ENCODE measurements at places on chromosomes 4 and X.

DNA sequence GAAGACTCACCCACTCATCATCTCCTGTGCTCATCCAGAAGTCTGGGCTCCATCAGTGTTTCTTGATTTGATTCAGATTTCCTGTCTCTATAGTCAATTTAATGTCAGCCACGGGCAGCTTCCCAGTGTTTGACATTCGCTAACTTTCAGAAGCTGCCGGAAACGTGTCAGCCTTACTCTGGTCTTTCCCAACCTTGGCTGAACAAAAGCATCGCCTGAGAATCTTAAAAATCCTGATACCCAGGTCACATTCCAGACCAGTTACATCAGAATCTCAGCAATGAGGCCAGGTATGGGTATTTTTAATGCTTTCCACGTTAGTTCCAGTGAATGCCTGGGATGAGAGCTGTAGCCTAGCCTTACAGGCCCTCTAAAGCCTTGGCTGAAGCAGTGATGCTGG lies 233.8 kb downstream of the FRMPD4 start:
- no peak for DNase-seq

- DNase-seq: no peak
Observed at GRCh38 chrX:110317061-110317819, 645 bp downstream of the AMMECR1 start.

DNA sequence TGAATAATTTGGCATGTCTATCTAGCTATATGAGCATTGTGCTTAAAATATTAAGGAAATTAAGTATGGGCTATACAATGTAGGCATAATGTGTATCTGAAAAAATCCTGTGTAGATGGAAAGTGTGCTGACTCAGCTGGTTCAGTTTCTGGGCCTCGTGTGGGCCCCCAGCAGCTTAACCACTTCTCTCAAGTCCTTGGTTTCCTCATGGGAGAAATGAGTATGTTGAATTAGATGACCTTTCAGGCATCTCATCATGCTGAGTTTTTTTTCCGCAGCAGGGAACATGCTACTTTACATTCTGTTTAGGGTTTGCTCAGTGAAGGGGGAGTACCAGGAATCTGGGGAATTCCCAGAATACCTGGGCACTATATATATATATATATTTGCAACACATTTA lies 30.5 kb downstream of the RHOH start:
- DNase-seq: no peak

- no peak for DNase-seq
Observed at GRCh38 chr4:163332526-163333406, at the start of gene NPY1R. NPY1R (minus strand) TSS chr4:163332596; CDS start chr4:163326554, 6,042 bp downstream.

DNA sequence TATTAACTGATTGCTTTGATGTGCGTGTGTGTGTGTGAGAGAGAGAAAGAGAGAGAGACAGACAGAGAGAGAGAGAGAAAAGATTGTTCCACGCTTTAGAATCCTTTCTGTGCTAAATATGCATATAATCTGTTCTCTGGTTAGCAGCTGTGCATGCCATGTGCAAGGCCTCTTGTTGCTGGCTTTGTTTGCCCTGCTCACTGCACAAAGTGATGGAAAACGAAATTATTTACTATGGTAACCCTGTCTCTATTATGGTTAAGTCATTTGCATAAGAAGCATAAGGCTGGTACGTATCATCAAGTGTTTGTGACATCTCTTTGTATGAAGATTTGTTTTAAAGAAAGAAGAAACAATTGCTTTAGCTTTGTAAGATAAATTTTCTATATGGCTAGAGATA lies 190.2 kb upstream of the POF1B start:
- DNase-seq: no peak

- no peak for DNase-seq
Observed at GRCh38 chr4:165970703-165971420, 97.8 kb downstream of the TLL1 start.

DNA sequence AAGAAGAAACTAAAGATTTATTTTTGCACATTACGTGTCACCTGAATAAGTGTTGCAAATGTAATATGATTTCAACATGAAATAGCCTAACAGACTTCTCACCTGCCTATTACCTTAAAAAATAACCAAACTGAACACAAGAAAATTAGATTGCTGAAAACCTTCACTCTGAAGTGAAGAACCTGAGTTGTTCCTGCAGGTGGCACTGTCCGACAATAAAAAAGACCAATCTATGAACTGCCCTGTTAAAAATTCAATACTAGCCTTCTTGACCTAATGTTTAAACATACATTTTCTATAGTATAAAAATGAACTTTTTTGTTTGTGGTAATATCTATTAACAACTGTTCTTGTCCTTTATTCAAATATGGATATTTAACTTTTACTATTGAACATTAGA lies 69.2 kb upstream of the PNPLA4 start:
- no peak for DNase-seq

DNA sequence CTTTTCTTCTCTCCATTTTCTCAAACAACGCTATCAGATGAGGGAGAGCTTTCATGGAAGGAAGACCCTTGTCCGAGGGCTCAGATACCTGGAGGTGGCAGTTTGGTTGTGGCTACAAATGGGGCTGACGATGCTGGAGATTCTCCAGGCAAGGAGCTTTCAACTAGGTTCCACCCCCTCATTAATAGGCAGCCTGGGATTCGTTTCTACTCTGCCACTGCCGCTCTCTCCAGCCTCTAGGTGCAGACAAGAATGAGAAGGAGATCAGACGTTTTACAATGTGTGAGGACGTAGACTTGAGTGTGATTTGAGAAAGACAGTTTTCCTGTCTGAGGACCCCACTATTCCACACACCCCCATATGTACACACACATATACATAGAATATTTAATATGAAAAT lies 53.1 kb downstream of the ETNPPL start:
- no peak for DNase-seq

DNA sequence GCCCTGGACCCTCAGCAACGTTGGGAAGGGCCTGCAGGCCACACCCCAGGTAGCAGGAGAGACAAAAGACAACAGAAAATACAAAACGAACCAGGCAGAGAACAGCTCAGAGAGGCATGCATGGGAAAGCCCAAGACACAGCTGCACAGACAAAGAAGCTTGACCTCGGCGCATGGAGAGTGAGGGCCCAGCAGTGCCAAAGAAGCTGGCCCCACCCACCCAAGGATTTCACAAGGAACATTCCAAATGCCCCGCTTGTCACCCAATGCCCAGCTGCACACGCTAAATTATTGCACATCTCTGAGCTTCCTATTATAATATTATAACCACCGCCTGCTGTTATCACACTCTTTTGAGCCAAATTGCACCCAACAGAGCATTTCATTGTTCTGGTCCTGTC lies 147.7 kb upstream of the TBL1X start:
- DNase-seq: no peak

- DNase-seq: no peak
Observed at GRCh38 chr4:83828601-83829000, 292.7 kb downstream of the GPAT3 start.

GRCh38 chr4:159983082-159983481 lies 880.2 kb downstream of the RAPGEF2 start:
- DNase-seq: no peak

Data from T-helper 22 cell (primary cell).